Esophagus muscularis mucosa (tissue), 4 donors: ENCODE measurements at places on chromosomes 2 and 18. TPM values are rescaled to one million over a fixed set of nuclear protein-coding genes. Genes with fewer than 3 reads are reported as not detected.

Gene SPC25
- total RNA-seq, result 0.23 TPM

Gene ST8SIA5
- total RNA-seq, result 0.26 TPM

Gene GLI2
- 25.3 TPM for total RNA-seq

Gene TUBA3E
- not detected for total RNA-seq

DNA sequence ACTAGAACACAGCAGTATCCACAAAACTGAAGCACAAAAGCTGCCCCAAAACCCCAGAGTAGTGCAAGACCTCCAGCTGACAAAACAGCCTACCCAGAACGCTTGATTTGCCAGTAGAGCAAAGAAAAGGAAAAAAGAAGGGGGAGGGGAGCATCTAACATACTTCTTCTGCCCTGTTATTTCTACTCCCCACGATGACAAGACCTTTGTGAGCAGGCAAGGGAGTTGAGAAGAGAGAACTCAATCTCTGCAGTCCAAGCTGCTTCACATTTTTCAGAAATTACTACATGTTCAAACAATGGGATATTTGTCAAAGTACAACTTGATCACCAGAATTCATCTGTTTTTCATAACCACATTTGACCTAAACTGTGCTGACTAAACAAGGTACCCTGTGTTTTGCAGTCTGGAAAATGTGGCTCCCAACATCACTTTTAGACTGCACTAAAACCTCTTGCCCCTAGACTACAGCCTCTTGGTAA, 286.7 kb downstream of the EXOC6B start:
- DNase-seq, result no peak
- H3K4me1 ChIP-seq, result no peaks in the 10 kb centered on the region
- no peak overlapping the region for H3K27ac ChIP-seq
- no peaks in the 10 kb centered on the region for H3K36me3 ChIP-seq
- H3K4me3 ChIP-seq, result no peak overlapping the region
- H3K27me3 ChIP-seq, result no peaks in the 10 kb centered on the region

Gene TTN
- 8.3 TPM for total RNA-seq
